ENCODE measurements at places on chromosomes 2 and 18.

DNA sequence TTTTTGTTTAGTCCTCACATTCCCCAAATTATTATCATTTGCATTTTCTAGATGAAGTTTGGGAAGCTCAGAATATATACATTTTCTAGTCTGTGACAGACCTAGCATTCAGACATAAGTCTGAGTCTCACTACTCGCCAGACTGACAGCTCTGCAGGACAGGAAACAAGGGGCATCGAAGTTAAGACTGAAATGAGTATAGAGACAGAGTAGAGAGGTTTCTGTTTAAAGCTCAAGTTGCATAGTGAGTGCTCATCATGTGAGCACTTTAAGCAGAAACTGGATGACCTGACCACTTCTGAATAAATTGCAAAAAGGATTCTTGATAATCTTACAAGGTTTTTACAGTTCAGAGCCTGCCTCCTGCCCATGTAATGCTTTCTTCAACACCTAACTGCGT, 1.1 kb downstream of the HADHB start:
- no peak for DNase-seq

DNA sequence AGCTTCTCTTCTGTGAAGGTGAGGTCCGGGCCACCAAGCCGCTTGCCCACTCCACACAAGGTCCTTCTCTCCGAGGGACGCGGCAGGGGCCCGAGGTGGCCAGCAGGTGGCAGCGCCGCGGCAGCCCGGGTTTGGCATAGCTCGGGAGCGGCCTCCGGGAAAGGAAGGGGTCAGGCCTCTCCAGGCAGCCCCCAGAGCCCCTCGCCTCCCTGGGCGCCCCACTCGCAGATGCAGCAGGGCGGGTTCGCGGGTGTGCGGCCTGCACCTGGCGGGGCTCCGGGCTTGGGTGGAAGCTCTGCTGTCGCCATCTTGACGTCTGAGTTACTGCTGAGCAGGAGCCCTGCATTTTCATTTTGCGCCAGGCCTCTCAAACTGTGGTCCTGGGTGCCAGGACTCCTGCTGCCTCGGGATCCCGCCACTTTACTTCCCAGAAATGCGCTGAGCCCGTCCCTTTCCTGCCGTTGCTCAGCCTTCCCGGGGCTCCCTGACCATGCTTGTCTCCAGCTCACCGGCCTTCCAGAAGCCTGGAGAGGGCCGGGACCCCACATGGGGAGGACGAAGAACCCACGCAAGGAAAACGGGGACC, 18.6 kb upstream of the NCL start:
- peak; percentile 69 for DNase-seq

DNA sequence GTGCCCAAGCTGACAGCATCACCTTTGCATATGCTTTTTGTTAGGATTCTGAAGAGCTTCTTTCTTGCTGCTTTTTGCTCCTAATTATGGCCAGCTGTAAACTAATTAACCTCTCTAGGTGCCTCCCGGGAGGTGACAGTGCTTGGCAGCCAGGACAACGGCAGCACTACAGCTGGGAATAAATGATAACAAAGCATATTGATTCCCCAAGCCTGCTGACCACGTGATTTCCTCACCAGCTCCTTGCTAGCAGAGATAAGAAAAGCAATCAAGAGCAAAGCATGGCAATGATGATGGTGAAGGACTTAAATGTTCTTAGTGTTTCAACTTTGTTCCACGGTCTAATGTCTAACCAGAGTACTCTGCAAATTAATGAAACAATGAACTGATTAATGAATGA, 1074.4 kb upstream of the GYPC start:
- DNase-seq = no peak

- DNase-seq = no peak
These were observed 120.4 kb downstream of the L3MBTL4 start for GRCh38 chr18:6294148-6294784.

DNA sequence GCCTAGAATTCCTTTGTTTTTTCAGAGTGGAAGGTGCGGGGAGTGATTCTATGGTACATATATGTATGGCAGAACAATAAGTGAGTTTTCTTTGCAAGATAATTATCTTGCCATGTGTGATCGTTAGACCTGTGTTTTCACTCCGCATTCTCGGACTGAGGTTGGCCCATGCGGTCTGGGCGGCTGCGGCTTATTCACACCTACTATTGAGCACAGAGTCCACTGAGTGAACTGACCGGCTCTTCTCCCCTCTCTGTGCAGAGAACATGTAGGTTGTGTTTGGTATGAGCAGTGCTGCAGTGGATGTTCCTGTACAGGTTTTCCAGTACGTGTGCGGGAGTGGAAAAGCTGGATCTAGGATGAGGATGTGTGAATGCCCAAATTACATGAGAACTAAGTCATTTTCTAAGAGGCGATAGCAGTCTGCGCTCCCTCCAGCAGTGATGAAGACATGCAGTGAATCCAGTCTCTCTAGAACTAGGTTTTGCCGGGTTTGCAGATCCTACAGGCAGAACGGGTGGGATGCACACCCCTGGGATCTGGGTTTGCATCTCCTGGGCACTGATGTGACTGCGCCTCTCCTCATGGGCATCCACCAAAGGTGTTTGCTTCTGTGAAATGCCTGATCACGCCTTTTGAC, 27.1 kb downstream of the MTERF4 start:
- DNase-seq = no peak

DNA sequence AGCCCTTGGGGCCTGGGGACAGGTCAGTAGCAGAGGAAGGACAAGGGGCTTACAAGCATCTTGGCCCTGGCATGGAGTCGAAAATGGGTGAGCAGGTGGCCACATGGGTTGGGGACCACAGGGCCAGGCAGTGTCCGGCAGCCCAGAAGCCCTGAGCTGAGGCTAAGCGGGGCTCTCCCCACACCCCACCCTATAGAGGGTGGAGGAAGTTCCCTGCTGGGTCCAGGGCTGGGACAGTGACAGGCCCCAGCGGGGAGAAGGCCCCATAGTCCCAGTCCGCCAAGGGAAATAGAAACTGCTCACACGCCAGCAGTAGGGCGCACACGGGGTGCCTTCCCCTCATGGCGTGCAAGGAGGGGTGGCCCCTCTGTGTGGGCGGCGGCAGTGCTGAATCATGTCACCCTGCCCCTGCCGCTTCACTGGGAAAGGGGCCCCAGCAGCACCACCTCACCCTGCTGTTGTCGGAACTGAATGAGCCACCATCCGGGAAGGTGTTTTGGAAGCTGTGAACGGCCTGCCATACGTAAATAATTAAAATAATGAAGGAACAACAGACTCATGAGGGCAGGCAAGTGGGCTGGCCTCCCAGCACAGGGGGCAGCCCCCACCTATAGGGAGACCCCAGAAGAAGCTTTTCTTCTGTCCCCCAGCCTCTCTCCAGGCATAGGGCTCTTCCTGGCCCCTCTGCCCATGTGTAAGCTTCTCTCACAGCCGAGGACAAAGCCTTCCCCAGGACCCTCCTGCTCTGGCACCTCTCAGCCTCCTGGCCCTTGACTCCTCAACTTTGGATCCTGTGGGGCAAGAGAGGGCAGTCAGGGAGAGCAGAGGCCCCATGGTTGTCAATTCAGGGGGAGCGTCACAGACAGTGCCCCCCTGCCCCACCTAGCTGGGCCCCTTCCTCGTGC, 12.7 kb upstream of the DUSP2 start:
- peak; percentile 95 for DNase-seq

- no peak for DNase-seq
These were observed 5.5 kb downstream of the SYT4 start for GRCh38 chr18:43271593-43272432.

- DNase-seq = no peak
These were observed 199.8 kb downstream of the KCNE4 start for GRCh38 chr2:223251656-223252229.

GRCh38 chr2:114022360-114023085, 132.6 kb downstream of the ACTR3 start:
- DNase-seq = no peak

DNA sequence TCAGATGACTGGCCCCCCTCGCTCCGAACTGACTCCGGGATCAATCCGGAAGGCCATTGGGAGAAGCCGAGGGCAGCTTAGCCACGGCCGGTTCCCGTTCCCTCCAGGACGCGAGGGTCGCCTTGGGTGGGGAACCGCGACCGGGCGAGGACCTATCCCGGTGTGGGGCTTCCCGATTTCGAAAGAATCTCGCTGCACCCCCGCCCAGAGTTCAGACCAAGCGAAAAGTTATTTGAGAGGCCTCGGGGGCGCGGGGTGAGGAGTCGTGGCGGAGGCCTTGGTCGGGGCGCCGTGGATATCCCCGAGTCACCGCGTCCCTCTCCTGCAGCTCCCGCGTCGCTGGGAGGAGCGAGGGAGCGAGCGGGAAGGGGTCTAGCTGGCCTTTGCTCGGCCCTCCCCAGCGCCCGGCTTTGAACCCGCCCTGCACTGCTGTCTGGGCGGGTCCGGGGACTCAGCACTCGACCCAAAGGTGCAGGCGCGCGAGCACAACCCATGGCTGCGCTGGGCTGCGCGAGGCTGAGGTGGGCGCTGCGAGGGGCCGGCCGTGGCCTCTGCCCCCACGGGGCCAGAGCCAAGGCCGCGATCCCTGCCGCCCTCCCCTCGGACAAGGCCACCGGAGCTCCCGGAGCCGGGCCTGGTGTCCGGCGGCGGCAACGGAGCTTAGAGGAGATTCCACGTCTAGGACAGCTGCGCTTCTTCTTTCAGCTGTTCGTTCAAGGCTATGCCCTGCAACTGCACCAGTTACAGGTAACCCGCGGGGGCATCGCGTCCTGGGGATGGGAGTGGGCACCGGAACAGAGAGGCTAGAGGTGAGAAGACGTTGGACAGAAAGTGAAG, at the start of gene CYP27A1:
CYP27A1 (plus strand) TSS at position 457 of the 837 bp plus-strand sequence; CDS start at position 493, 36 bp downstream.
- no peak for DNase-seq

DNA sequence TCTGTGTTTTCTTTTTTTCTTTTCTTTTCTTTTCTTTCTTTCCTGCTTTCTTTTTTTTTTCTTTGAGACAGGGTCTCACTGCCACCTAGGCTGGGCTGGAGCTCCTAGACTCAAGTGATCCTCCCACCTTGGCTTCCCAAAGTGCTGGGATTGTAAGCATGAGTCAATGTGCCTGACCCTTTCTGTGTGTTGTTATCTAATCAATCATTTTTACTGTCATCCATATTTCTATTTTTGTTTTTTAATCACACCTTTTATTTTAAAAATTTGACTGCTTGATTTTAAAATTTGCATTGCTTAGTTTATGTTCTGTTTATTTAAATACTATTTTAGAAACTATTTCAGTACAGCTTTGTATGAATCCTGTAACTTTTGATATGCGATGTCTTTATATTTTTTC, 19.2 kb downstream of the LCLAT1 start:
- no peak for DNase-seq

DNA sequence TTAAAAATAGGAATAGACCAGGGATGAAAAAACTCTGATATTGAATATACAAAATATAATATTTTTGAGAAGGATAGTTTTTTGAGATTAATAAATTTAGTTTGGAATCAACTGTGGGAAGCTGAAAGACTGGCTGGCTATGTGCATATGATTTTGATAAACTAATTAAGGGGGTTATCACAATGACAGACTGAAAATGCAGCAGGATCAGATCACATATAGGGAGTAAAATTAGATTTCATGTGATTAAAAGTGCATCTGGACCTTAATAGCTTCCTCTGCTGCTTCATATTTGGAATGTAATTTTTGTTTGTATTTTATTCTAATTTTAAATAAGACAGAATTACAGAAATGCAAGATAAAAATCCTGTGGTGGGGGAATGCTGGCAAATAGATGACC, 111.7 kb downstream of the CCDC102B start:
- no peak for DNase-seq

DNA sequence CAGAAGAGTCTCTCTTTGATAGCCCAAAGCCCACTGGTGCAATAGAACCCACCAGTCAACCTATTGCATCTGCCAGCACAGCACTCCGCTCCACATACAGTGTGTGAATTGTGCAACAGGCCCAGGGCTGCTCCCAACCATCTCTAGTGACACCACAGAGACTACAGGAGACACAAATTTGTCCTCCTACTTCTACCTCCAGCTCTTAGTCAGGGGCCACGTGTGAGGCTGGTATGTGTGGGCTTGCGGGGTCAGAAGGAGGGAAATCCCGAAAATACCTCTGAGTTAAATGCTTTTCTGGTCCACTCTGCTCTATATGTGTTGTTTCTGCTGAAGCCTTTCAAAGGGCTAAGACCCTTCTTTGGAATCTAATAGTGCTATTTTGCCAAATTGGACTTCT, 18.0 kb downstream of the DGUOK start:
- no peak for DNase-seq

DNA sequence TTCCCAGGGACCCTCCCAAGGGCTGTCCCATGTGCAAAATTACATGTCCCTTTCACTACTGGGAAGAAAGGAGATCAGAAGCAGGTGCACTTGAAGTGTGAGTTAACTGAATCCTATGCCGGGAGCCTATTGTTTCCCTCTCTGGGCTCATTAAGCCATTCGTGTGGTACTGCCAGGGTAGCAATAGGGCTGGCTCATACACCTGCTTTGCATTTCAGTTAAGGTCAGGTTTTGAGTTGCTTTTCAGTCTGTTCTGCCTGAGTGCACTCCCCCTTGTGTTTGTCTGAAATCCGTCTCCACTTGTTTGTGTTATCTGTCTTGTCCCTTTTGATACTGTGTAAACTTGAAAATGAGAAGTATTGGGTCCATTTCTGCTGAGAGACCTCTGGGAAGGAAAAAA, 1232.6 kb upstream of the NRXN1 start:
- no peak for DNase-seq

- DNase-seq = no peak
These were observed 196.4 kb downstream of the UXS1 start for GRCh38 chr2:105997711-105998110.

GRCh38 chr2:215621381-215621780, 185.5 kb upstream of the FN1 start:
- DNase-seq = no peak

DNA sequence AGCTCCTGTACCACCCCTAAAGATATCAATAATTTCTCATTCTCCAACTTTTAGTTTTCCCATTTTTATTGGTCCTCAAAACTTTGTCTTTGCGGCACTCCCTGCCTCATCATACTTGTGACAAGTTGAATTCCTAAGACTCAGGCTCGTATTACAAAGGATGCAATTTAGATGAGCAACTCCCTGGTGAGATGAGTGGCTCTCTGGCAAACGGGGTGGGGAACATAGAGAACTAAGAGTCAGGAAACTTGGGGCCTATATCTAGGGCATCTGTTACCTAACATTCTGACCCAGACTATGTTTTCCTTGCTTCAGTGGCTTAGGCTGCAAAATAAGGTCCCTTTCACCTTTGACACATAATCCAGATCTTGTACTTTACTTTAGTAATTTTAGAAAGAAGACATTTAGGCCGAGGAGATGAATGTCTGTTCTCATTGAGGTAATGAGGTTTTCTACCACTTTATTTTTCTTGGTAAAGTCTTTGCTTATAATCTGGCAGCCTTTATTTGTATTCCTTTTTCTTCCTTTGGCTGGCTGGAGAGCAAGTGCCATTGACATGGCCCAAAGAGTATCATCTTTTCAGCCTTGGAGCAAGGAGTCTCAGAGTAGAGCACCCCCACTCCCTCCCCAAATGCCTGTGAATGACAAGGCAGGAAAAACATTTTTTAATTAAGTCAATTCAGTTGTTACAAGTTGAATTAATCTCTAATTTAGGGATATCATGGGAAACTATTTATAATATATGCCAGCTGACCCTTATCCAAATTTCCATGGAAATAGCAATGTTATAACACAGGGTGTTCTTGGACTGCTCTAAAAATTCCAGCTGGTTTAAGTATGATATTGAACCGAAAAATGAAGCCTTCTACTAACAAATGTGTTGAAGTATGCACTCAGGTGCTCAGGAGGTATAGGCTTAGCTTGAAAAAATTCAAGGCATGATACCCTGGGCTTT, 15.2 kb downstream of the TSPYL6 start:
- no peak for DNase-seq

GRCh38 chr2:113309655-113310387, 31.1 kb upstream of the PAX8 start:
- DNase-seq = no peak

Data from stimulated activated CD8-positive, alpha-beta memory T cell treated with anti-CD3 and anti-CD28 coated beads, Interleukin-2, amount 100 ng/mL, for 48 hours (primary cell).